ENCODE measurements at places on chromosomes 16 and 17. TPM values are rescaled to one million over a fixed set of nuclear protein-coding genes. Genes with fewer than 3 reads are reported as not detected.

The CTF1 gene
- 2.0 TPM for polyA plus RNA-seq

The HOXB2 gene
- 25.3 TPM for polyA plus RNA-seq

The CAMTA2 gene
- 28.8 TPM for polyA plus RNA-seq

The CCL18 gene
- not detected for polyA plus RNA-seq

The SLC6A4 gene
- polyA plus RNA-seq, result 0.05 TPM

Measured in GM23248 (cell line).